ENCODE measurements at places on chromosomes 2 and 18.

- no peak for DNase-seq
Measured at GRCh38 chr2:129904532-129905446, 74.7 kb upstream of the RAB6C start.

DNA sequence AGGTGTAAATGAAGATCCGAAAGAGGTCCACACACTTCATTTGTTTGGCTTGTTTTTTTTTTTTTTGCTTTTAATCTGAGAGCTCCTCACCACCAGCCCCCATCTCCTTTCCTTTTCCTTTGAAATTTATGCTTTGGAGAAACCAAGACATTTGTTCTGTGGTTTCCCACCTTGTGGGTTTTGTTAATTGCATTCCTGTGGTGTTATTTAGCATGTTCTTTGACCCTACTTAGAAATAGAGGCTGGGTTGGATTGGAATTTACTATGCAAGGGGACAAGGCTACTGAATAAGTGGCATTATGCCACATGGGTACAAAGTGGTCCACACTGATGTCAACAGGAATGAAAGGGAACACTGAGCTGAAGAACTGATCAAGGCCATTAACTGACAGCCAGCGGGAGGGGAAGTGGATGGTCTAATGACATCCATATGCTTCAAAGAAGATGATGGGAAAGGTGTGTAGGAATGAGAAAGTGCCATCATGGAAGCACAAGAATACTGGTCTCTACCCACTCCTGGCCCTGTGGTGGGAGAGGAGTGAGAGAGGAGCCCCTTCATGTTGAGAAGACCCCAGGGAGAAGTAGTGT, 8.9 kb downstream of the CCL20 start:
- DNase-seq, result no peak

- DNase-seq, result no peak
Measured at GRCh38 chr2:212814941-212815340, 276.3 kb upstream of the ERBB4 start.

GRCh38 chr2:14756981-14757657, 124.6 kb downstream of the LRATD1 start:
- DNase-seq, result peak; percentile 94

DNA sequence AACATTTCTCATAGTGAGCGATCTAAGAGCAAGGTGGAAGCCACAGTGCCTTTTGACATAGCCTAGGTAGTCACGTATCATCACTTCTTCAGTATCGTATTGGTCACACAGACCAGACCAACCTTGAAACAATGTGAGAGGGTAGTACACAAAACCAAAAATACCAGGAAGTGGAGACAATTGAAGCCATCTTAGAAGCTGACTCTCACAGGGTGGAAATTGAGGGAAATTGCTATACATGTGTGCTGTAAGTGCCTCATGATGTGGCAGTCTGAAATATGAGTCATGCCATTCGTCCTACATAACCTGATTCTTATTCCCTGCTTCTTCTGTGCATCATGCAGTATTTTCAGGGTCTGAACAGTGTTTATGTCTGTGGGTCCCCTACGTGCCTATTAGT, 62.3 kb upstream of the STON1 start:
- no peak for DNase-seq

- DNase-seq, result no peak
Measured at GRCh38 chr18:75297731-75298130, 87.1 kb downstream of the TSHZ1 start.

DNA sequence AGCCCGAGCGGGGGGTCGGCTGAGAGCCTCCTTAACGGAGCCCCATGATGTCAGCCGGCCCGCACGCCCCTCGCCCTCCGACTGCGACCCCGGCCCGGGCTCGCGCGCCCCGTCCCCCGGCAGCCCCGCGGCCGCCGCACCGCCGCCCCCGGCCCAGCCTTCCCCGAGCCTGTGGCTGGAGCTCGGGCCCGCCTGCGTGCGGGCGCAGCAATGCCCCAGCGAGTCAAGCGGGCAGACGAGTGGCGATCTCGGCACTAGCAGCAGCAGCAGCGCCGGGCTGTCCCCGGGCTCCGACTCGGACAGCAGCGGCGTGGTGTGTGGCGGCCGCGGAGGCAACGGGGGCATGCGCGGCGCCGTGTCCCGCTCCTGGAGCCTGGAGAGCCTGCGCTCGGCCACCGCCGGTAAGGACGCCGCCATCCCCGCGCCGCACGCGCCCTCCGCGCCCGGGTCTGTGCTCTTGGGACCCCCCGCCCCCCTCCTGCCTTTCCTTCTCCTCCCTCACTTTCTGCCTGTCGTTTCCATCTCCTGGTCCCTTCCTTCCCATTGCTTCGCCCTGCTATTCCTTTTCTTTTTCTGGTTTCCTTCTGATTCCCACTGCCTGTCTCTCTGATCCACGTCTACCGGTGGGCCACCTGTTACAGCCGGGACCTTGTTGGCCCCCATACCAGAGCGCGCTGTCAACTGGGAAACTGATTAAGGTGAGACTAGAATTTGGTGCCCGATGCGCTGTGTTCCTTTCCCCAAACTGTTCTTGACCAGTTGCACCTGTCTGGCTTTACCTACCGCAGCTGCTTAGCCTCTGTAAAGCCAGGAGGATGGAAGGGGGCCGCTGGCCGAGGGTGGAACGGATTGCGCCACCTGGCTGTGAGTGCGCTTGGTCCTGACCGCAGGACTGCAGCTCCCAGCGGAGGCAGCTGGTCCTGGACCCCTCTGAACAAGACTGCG, 127.4 kb downstream of the ARHGEF4 start:
- DNase-seq, result no peak

Measured in GM04503 (cell line).